ENCODE measurements at places on chromosomes 13 and 19. TPM values are rescaled to one million over a fixed set of nuclear protein-coding genes. Genes with fewer than 3 reads are reported as not detected.

DNA sequence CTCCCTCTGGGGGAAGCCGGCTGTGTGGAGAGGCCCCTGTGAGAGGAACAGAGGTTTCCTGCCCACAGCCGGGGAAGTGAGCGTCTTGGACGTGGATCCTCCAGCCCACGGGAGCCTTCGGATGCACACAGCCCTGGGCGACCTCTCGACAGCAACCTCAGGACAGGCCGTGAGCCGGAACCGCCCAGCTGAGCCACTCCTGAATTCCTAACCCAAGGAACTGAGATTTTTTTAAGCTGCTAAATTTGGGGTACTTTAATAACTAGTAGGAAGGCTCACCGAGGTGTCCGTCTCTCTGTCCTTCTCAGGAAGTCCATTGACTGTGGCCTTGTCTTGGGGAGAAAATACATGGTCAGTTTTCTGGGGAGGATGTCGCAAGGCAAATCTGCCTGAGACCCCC is 9.1 kb downstream of the LAIR1 start:
- H3K36me3 ChIP-seq: no peaks in the 10 kb centered on the region
- H3K27me3 ChIP-seq: no peaks in the 10 kb centered on the region
- H3K4me1 ChIP-seq: no peaks in the 10 kb centered on the region
- no peak for DNase-seq
- H3K4me3 ChIP-seq: no peak overlapping the region
- H3K27ac ChIP-seq: no peak overlapping the region

DNA sequence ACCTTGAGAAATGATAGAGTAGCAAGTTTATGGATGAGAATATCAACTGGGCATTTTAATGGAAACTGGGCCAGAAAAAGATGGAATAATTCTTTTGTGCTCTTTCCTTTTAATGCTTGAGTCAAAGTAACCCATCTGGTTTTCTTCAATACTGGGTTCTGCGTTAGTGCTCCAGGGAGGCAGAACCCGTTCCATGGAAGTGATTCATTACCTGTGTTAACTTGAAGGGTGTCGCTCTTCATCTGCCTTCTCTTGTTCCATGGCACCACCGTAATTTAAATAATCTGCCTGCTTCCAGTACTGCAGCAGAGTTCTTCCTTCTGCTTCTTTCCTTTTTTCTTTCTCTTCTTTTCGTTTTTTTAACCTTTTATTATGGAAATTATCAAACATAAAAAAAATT is 14.7 kb upstream of the USP12 start:
- H3K27ac ChIP-seq: no peak overlapping the region
- H3K4me3 ChIP-seq: no peak overlapping the region
- no peaks in the 10 kb centered on the region for H3K4me1 ChIP-seq
- DNase-seq: no peak
- H3K36me3 ChIP-seq: no peaks in the 10 kb centered on the region

GRCh38 chr19:42306646-42307045 is 4.2 kb upstream of the PAFAH1B3 start:
- H3K27ac ChIP-seq: no peak overlapping the region
- no peak overlapping the region for H3K4me3 ChIP-seq
- no peaks in the 10 kb centered on the region for H3K27me3 ChIP-seq
- H3K36me3 ChIP-seq: no peaks in the 10 kb centered on the region

DNA sequence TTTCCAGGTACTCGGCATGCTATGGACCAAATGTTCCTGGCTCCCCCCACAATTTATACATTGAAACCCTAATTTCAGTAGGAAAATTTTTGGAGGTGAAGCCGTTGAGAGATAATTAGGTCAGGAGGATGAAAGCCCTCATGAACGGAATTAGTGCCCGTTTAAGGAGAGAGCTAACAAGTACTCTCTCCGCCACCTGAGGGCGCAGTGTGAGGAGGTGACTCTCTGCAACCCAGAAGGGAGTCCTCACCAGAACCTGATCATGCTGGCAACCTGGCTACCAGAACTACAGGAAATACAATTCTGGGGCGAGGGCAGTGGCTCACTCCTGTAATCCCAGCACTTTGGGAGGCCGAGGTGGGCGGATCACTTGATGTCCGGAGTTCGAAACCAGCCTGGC is 397.8 kb downstream of the SLITRK5 start:
- H3K4me1 ChIP-seq: no peaks in the 10 kb centered on the region
- DNase-seq: no peak
- H3K27ac ChIP-seq: no peak overlapping the region
- H3K36me3 ChIP-seq: no peaks in the 10 kb centered on the region
- no peaks in the 10 kb centered on the region for H3K27me3 ChIP-seq

- peaks cover 13% of the 10 kb centered on the region for H3K4me1 ChIP-seq
- H3K27ac ChIP-seq: peak overlapping the region; percentile 71
- no peak for DNase-seq
These were observed 13.3 kb downstream of the CAPN12 start for GRCh38 chr19:38730731-38731589.

ZNF845 gene
- 10.5 TPM for total RNA-seq

RNF225 gene
- total RNA-seq: not detected

NTN5 gene
- total RNA-seq: 0.78 TPM

LRRC63 gene
- total RNA-seq: 0.13 TPM

All from thyroid gland (tissue), 4 donors.